ENCODE measurements at places on chromosomes 13 and 19.

- DNase-seq = no peak
Measured at GRCh38 chr13:40113643-40114304, 458.3 kb downstream of the COG6 start.

- DNase-seq = no peak
Measured at GRCh38 chr19:32818536-32818935, 51.0 kb downstream of the SLC7A9 start.

DNA sequence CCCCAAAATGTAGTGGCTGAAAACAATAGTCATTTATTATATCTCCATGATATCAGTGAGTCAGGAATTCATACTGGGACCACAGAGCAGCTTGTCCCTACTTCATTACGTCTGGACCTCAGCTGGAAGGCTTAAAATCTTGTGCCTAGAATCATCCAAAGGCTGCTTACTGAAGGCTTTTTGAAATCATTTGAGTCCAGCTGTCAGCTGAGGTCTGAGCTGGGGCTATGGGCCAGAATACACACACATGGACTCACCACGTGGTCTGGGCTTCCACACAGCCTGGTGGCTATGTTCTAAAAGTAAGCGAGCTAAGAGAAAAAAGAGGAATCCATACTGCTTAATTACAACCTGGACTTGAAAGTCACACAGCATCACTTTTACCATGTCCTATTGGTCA is 209.2 kb downstream of the KCTD12 start:
- DNase-seq = no peak

- DNase-seq = no peak
Measured at GRCh38 chr13:109203587-109203986, 574.2 kb downstream of the MYO16 start.

GRCh38 chr19:11291991-11292390 is 4.0 kb upstream of the TSPAN16 start:
- DNase-seq = no peak

- no peak for DNase-seq
Measured at GRCh38 chr19:29671393-29672160, 6.3 kb downstream of the PLEKHF1 start.

- DNase-seq = no peak
Measured at GRCh38 chr13:46059405-46059804, 6.9 kb upstream of the ZC3H13 start.

DNA sequence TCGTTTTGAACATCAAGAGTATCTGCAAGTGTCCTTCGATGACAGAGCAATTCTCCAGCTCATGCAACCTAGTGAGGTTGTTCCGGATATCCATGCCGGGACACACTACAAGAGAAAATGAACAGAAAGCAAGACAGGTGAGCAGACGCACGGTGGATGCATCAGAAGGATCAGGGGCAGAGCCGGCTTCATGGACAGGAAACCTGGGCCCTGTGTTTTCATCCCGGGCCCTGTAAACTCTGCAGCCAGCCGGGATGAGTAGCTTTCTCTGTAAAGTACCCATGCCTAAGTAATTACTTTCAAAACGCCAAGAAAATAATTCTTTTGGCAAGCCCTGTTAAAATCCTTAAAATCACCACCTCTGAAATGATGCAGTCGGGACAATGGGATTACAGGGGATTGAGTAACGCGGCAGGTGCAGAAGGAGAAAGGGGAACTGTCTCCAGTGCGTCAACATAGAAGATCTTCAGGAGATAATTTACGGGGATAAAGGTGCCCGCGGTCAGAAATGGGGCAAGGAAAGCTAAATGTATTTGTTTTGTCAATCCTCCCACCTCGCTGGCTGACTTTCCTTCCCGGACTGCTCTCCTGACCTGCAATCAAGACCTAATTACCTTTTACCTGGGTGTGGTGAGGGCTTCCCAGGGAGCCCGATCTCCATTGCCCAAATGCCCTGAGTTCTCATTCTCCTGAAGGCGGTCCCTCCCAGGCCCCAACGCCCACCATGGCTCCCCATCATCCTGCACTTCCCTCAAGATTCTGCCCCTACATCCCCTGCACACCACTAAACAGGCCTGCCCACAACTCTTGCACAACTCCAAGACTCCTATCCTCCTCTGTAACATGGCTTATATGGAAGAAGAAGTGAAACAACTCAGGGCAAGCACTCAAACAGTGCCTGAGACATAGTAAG is 26.2 kb downstream of the INSR start:
- no peak for DNase-seq

- no peak for DNase-seq
Measured at GRCh38 chr13:34701919-34702318, 240.2 kb upstream of the NBEA start.

DNA sequence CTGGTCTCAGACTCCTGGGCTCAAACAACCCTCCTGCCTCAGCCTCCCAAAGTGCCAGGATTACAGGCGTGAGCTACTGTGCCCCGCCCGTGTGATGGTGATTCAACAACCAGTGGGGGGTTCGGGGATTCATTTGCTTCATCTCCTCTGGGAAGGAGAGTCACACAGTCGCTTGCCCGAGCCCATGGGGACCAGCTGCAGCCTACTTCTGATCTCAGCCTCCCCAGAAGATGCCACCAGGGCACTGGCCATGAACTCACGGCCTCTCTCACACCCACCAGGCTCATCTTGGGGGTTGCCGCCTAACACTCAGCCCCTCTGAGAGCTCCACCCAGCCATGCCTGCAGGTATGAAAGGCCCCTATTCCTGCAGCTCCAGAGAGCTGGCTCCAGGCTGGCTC is 6.8 kb downstream of the TOMM40 start:
- no peak for DNase-seq

DNA sequence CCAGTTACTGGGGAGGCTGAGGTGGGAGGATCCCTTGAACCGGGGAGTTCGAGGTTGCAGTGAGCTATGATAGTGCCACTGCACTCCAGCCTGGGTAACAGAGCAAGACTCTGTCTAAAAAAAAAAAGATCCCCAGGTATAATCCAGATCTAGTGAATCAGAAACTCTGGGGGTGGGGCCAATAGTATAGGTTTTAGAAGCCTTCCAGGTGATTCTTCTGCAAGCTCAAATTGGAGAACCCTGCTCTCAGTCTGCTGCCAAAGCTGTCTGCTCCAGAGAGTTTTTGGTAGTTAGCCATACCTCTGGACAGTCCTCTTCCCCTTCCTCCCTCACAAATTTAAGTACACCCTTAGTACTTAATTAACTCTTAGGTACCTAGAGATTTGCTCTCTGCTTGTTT is 28.0 kb downstream of the SERP2 start:
- no peak for DNase-seq

- DNase-seq = no peak
Measured at GRCh38 chr13:51769455-51770127, 34.4 kb downstream of the DHRS12 start.

GRCh38 chr13:104980586-104980985 is 1554.9 kb downstream of the EFNB2 start:
- DNase-seq = no peak

- no peak for DNase-seq
Measured at GRCh38 chr19:54947381-54947780, at the start of gene NLRP7. Gene NLRP7, minus strand, starts transcription at chr19:54947530.

DNA sequence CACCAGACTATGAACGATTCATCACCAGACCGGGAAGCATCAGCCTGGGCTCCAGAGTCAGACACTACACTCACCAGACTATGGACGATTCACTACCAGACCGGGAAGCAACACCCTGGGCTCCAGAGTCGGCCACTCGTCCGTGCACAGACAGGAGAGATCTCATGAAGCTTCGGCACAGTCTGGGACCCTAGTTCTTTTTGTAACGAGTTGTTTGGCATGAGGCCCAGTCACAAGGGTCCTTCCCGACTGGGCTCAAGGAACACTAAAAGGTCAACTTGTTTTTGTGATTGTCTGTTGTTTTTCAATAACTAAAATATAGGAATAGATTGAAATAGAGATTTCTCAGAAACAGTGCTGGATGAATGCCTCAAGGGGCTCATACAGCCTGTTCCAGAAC is 1141.6 kb upstream of the MIR17HG start:
- no peak for DNase-seq

DNA sequence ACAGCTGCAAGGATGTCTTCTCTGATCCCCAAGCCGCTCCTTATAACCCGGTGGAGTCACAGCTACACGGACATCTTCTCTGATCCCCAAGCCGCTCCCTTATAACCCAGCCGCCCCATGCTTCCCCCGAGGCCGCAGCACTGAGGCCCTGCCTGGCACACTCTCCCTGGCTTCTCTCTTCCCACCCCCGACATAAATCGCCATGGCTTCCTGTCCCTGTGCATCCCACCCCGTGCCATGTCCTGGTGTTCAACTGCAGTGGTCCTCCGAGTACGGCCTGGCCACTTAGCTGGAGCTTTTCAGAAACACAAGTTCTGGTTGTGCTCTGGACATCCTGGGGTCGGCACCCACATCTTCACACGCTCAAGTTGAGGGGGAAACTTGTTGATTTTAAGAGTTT is 60.4 kb downstream of the RASA3 start:
- DNase-seq = no peak

DNA sequence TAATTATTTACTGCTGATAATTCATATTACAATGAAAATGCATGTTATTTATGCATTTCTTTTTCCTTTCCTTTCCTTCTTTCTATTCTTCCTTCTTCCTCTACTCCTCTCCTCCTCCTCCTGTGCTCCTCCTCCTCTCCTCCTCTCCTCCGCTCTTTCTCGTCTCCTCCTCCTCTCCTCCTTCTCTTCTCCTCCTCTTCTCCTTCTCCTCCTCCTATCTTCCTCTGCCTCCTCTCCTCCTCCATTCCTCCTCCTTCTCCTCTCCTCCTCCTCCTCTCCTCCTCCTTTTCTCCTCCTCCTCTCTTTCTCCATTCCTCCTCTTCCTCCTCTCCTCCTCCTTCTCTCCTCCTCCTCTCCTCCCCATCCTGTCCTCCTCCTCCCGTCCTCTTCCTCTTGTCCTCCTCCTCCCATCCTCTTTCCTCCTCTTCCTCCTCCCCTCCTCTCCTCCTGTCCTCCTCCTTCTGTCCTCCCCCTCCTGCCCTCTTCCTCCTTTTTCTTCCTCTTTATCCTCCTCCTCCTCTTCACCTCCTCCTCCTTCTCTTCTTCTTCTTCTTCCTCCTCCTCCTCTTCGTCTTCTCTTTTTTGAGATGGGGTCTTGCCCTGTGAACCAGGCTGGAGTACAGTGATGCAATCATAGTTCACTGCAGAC is 14.7 kb downstream of the ADGRE2 start:
- DNase-seq = no peak

DNA sequence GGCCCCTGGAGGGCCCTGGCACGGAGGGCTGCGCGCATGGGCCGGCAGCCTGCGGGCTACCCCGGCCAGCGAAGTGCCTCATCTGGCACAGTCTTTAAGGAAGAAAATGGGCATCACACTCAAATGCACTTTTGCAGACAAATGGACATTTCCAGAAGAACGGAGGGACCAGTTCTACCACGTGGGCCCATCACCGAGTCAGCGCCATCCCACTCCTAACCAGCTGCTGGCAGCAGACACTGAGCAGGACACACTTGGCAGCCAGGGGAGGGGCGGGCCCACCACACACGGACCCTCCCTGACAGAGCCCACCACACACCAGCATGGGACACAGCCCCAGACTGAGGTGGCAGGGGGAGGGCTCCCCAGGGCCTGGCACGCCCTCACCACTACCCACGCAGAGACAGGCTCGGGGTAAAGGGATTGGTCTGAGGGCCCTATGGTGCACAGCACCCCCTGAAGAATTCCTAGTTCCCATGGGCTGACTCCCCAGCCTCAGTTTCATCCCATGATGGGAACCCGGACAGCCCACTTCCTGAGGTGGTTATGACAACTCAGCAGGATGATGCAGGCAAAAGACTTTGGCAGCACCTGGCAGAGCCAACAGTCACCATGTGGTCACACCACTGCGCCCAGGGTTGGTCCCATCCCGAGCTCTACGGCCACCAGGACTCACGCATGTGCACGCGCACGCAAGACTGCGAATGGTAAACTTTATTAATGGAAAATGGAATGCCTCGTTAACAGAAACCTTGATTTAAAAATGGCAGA is 18.7 kb upstream of the TINCR start:
- no peak for DNase-seq

DNA sequence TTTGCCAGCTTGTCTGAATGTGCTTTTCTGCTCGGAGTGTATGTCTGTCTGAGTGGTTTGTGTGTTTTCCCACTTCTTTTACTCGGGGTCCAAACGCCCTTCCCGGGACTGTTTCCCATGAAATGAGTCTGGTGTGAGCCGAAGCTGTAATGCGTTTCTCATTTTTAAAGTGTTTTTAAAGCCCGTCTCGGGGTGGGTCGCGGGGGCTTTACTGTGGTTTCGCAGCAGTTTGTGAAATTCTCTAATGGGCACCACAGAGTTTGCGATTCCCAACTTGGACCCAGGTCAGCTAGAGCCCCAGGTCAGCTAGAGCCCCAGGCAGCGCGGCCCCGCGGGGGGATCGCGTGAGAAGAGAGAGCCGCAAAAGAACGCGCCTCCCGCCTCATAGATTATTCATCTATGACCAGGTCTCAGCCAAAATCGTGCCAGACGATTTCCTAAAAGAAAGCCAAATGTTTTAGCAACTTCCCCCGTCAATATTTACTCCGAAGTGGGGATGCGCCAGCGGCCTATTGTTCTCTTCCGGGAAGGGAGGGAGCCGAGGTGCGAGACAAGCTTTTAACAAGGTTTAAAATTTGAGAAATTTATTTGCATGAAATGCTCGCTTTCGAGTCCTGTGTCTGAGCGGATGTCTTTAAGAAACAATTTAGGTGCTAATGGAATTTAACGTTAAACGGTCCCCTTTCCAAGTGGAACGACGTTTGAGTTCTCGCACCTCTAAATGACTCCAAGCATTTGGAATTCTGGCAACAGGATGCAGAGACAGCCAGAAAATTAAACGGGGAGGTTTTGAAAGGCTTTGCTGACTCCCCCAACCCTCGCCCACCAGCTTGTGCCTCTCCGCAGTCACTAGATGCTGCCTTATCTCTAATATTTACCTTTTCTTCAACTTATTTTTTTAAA is 2.2 kb downstream of the ZIC2 start:
- no peak for DNase-seq

DNA sequence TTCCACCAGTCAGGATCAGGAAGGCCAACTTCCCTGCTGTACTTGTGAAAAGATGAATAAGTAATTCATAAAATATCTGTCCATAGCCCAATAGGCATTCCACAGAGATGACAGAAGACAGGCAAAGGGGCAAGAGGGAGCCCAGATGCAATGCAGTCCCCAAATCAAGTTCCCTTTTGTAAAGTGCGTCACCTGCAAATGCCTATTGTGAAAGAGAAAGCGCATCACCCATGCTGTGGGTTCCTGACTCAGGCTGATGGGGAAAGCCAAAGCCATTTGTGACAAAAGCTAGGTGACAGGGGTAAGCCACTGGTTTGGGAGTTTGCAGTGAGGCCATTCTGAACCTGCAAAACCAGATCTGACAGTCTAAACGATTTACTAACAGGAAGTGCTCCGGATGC is 157.5 kb upstream of the ZNF536 start:
- no peak for DNase-seq

GRCh38 chr13:29532116-29532515 is 63.4 kb downstream of the SLC7A1 start:
- no peak for DNase-seq

DNA sequence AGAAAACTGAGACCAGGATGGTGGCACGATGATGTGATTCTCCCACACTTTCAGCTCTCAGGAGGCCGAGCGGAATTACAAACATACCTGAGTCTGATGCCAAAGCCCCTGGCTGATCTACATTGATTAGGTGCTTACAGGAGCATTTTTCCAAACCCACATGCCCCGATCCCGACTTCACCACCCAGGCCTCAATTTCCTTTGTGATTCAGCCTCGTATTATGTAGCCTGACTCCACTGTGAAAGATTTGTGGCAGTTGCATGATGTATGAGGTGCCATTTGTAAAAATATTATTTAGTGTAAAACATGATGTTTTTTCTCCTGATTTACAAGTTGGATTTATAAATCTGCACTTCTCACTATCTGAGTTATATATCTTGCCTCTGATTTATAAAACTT is 118.0 kb downstream of the TSHZ3 start:
- no peak for DNase-seq

- DNase-seq = no peak
Measured at GRCh38 chr13:29073755-29074154, 253.6 kb downstream of the MTUS2 start.
